ENCODE measurements at places on chromosomes 1 and 21.

- no peak for ATAC-seq
Measured at GRCh38 chr1:22465671-22466070, 14.0 kb downstream of the ZBTB40 start.

DNA sequence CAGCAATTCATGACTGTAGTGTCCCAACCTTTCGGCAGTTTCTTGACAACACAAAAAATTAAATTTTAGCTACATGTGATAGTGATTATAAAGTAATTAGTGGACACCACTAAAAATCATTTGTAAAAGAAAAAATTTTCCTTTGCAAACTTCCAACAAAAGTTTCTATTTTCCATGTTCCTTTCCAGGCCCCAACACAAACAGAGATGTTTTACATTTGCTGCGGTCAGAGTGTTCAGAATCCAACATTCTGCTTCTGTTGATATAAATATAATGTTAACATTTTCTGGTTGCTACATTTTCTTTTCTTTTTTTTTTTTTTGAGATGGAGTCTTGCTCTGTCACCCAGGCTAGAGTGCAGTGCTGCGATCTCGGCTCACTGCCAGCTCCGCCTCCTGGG lies 54.9 kb upstream of the WLS start:
- no peak for ATAC-seq

DNA sequence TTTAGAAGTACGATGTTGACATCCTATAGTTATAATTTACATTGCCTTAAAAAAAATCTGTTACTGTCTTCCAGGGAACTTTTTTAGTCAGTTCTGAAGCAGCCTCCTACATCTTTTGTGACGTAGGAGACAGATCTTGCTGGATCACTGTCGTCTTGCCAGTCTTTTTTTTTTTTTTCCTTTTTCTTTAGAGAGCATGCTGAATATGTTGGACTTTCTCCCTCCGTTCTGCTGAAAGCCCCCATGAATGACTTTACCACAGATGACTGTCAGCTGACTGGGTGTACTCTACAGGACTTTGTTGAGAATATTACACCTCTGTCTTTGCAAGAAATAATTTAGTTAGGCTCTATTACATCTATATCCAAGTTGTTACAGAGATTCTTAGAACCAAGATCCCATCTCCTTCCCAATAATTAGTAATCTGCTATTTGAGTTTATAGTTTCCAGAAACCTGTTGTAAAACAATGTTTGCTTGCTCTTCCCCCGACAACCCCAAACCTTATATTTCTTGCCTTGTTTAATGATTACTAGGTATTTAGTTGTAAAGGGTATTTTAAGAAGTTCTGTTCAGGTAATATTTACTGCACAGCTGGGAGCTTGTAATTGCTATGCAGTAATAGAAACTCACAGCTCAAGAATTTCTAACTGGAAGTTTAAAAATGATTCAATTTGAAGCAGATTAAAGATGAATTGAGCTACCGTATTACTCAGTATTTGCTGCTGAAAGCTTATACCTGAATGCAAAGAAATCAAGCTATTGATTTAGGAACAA lies 61.8 kb downstream of the RASAL2 start:
- ATAC-seq = no peak

GRCh38 chr1:162873671-162874666 lies 13.0 kb upstream of the CCDC190 start:
- ATAC-seq = no peak

GRCh38 chr1:185439727-185440415 lies 122.8 kb upstream of the IVNS1ABP start:
- ATAC-seq = peak; percentile 95

- ATAC-seq = peak; percentile 38
Measured at GRCh38 chr1:20411196-20411980, 74.6 kb downstream of the CAMK2N1 start.

- ATAC-seq = no peak
Measured at GRCh38 chr1:230365723-230366307, 60.3 kb downstream of the PGBD5 start.

DNA sequence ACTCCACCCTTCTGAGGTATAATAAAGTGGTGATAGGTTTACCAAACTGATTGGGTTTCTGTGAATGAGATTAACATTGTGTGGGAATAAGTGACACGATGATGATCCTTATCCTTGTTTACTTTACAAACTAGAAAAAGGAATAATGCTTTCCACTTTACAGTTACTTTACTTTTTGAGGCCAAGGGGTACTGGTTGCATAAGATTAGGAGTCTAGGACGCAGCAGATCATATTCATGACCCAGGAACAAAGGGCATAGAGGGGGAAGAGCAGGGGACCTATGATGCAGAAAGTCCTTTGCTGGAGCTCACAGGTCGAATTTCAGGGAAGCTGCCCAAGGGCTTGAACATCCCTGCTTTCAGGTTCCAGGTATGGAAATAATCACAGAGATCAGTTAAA lies 20.4 kb downstream of the FGGY start:
- no peak for ATAC-seq

GRCh38 chr1:178411756-178412399 lies 84.9 kb downstream of the CLEC20A start:
- ATAC-seq = no peak

GRCh38 chr1:40311692-40312091 lies 5.4 kb downstream of the COL9A2 start:
- no peak for ATAC-seq

GRCh38 chr1:152052606-152053005 lies 15.8 kb upstream of the S100A11 start:
- ATAC-seq = peak; percentile 24

GRCh38 chr1:62368989-62369388 lies 49.8 kb upstream of the KANK4 start:
- no peak for ATAC-seq

DNA sequence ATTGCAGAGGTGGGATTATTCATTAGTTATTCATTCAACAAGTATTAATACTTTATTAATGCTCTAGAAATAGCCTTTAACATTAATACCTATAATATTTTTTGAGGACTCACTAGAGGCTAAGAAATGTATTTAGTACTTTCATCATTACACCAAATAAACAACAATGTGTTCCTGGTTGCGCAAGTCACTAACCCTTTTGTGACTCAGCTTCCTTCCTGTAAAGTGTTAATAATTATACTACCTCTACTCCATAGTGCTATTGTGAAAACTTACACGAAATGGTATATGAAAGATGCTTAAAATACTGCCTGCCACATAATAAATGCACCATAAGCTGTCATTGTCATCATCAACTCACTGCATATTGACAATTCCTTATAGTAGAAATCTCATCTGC lies 431.0 kb downstream of the DPYD start:
- ATAC-seq = peak; percentile 70

DNA sequence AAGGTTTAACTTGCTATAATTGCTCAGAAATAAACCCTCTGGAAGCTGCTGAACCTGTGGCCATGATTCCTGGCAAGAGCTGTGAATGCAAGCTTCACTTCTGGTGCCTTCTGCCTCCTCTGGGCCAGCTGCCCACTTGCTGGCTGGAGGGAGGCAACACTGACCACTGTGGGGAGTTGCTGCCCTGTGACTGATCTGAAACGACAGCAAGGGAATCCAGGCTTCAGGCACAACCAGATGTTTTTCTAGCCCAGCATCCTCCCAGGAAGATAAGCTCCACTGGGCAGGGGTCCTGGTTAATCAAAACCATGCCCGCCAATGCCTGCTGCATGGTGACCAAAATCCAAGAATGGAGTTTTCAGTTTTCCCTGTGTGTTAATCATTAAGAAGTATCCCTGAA lies 180.0 kb upstream of the HMGB4 start:
- no peak for ATAC-seq

DNA sequence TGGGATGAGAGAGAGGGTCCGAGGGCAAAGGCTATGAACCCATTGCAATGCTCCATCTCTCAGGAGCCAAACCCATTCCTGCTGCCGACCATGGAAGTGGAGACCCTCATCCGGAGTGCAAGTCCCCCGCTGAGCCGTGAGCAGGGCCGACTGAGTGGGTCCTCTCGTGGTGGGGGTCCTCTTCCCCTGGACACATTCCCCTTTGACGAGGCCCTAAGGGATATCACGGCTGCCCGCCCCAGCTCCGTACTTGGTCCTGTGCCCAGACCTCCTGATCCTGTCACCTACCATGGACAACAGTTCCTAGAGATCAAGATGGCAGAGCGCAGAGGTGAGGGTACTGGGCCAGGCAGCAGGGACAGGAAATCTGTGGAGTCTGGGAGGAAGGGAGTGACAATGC lies 11.0 kb downstream of the HYI start:
- no peak for ATAC-seq

- ATAC-seq = no peak
Measured at GRCh38 chr1:177973585-177973984, 3.7 kb upstream of the SEC16B start.

DNA sequence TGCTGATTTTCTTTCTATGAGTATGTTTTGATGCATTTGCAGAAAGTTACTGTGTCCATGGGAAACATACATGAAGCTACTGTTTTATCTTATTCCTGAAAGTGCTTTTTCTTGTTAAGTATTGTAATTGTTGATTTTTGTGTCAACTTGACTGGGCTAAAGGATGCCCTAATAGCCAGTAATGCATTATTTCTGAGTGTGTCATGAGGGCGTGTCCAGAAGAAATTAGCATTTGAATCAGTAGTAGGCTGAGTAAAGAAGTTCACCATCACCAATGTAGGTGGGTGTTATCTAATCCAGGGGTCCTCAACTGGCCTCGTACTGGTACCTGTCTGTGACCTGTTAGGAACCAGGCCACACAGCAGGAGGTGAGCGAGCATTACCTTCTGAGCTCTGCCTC lies 760.2 kb downstream of the PLA2G4A start:
- no peak for ATAC-seq

DNA sequence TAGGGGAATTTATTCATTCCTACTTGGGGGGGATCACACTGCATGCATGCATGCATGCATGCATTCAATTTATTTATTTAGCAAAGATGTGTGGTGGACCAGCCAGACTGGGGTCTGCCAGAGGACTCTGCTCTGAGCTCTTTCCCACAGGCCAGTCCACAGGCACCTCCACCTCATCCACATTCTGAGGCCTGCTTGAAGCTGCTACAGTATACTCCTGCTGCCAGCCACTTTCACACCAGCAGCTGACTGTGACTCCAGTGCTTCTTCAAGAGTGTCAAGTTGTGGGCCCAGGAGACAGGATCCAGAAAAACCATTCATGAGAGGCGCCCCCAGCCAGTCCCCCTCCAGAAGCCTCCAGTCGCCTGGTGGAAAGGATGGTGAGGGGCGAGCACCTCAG lies 30.9 kb downstream of the SSBP3 start:
- no peak for ATAC-seq

- no peak for ATAC-seq
Measured at GRCh38 chr1:227774051-227774731, 39.0 kb downstream of the SNAP47 start.

- ATAC-seq = peak; percentile 14
Measured at GRCh38 chr1:23436520-23437354, 12.2 kb upstream of the TCEA3 start.

GRCh38 chr1:32869923-32870614 lies 643 bp downstream of the FNDC5 start:
- no peak for ATAC-seq

DNA sequence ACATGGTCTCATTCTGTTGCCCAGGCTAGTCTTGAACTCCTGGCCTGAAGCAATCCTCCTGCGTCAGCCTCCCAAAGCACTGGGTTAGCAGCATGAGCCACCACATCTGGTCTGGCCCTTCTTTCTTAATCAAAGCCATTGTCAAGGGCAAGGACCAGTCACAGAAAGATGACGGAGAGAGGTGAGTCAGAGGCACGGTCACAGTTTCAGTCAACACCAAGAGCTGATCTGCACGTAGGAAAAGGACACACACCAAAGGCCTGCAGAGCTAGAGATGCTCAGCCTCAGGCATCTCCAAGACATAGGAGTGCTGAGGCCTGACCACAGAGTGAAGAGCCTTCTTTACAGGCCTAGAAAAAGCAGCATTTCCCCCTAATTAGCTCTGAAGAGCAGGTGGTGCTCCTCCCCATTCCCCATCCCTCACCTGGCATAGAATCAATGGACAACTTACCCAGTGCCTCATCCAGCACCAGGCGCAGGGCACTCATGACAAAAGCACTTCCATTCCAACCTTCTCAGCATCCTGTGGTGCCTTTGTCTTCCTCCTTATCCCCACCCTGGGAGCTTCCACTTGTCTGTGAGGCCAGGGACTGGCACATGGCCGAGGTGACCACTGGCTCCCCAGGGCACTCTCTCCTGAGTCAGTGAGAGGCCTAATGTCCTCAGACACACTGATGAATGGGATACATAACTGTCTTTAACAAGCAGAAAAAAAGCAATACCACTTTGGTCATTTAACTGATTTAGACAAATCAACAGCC lies 139.8 kb downstream of the AJAP1 start:
- peak; percentile 45 for ATAC-seq

GRCh38 chr1:22712502-22713271 lies 2.0 kb downstream of the EPHB2 start:
- no peak for ATAC-seq

GRCh38 chr1:145991735-145992412 lies 4.5 kb downstream of the TXNIP start:
- ATAC-seq = no peak

DNA sequence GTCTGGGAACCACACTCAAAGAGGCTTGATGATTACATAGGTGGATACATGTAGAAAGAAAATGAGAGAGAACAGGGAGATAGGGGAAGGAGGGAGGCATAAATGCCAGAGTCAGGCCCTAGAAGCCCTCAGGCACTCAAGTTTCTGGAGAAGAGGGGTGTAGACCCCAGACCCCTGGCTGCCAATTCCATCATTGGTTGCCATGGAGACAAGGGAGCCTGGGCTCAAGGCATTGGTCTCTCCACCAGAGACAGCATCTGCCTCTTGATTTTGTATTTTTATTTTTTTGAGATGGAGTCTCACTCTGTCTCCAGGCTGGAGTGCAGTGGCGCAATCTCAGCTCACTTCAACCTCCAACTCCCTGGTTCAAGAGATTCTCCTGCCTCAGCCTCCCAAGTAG lies 114.3 kb upstream of the GRIK3 start:
- no peak for ATAC-seq

DNA sequence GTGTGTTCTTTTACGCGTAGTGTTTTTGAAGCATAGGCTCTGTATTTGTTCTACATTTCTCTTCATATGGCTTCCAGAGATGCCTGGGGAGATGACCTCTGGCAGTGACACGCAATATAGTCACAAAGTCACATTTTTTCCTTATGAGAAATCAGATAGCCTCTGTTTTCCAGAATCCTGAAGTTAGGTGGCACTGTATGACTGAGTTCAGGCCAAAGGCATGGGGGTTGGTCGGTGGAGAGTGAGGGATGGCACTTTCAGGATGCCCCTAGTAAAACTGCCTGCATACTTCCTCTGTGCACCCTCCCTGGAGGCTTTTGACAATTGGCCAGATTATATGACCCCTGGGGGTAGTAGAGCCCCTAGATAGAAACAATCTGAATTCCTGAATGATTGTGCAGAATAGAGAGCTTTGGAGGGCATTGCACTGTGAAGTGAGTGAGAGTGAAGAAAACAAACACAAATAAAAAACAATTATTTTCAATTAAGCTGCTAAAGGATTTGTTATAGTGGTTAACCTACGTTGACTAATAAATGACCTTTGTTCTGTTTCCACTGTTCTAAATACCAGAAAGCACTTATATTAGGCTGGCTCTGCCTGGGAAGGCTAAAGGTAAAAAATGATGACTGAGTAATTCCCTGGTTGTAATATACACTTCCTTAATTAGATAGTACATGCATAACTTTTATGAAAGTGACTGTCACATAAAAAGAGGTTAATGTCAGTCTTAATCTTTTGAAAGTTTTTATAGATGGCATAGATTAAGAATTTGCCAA lies 1660.8 kb downstream of the PLA2G4A start:
- ATAC-seq = no peak
